ENCODE measurements at places on chromosomes 4 and X.

DNA sequence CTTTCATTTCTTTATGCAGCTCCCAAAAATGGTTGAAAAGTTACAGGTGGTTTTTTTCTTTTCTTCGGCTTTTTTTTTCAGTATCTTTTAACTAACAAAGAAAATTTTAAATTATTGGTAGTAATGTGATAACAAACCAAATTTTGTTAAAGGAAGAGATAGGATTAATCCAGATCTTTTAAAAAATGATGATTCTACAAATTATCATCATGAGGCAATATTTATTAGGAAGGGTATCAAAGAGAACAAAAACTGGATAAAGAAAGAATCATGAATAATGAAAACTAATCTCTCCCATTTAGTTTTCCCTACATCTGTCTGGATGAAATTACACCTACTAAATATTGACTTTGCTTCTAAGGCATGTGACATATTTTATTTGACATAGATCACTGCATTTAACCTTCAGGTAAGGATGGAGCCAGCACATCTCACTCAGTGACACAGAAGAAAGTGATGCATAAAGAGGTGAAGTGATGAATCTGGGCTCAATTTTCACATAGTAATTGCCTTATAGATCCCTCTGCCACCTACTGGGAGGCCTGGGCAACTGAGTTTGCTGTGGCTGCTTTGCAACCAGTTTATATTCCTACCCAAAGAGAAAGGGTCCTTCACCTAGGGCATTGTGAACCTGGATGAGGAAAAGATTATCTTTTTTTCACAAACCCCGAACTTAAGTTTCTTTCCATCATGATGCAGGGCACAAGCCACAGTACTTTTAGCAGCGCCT is 155.6 kb downstream of the HNRNPD start:
- DNase-seq: no peak

DNA sequence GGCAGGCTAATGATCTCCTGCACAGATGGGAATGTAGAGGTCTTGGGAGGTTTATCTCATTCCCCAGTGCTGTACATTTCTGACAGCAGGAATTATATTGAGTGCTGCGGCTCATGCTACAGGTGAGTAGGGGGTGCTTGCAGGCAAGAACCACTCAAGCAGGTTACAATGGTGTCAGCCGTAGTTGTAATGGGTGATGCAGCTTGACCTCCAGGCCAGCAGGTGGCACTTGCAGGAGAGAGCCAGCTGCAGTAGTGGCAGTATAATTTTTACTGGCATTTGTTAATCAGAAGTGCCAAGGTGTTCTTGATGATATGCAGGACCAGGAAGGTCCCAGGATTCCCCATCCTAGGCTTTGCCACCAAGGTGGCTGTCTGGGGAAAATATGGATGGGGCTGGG is 759.6 kb upstream of the NDST4 start:
- DNase-seq: no peak

DNA sequence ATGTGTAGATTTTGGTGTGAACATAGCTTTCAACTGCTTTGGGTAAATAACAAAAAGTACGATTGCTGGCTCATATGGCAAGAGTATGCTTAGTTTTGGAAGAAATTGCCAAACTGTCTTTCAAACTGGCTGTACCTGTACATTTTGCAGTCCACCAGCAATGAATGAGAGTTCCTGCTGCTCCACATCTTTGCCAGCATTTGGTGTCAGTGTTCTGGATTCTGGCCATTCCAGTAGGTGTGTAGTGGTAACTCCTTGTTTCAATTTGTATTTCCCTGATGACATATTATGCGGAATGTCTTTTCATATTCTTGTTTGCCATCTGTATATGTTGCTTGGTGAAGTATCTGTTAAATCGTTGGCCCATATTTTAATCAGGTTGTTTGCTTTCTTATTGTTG is 20.6 kb upstream of the ALB start:
- no peak for DNase-seq

GRCh38 chrX:135984791-135985156 is 461 bp upstream of the SLC9A6 start:
- no peak for DNase-seq

DNA sequence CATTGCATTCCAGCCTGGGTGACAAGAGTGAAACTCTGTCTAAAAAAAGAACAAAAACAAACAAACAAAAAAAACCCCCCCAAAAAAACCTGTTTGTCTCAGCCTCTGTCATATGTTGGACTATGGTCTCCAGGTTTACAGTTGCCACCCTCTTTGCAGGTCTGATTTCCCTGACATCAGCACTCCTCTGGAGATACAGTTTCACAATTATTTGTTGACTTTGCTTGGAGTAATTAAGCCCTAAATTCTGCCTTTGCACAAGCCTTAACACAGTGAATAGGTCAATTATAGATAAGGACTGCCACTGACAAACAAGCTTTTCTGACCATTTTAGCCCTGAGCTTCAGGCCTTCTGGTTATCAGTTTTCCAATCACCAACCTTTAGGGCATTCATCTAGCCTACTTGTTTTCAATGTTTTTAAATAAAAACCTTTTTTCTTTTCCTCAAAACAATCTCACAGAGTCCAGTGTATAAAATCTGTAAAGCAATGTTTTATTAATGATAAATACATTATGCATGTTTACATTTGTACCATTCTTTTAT is 20.4 kb upstream of the MAPK10 start:
- DNase-seq: no peak

- DNase-seq: no peak
Observed at GRCh38 chrX:39642071-39642470, 455.7 kb downstream of the BCOR start.
